Sigmoid colon (tissue), 7 donors: ENCODE measurements at places on chromosomes 12 and 14. TPM values are rescaled to one million over a fixed set of nuclear protein-coding genes. Genes with fewer than 3 reads are reported as not detected.

The REM2 gene
- total RNA-seq: 1.4 TPM

The FIGNL2 gene
- total RNA-seq: 0.36 TPM

The KCNK13 gene
- total RNA-seq: 0.95 TPM

The ACOT6 gene
- not detected for total RNA-seq

The SLC38A4 gene
- 1.3 TPM for total RNA-seq

The DYRK2 gene
- total RNA-seq: 32.4 TPM

The ARHGAP9 gene
- total RNA-seq: 4.4 TPM

The KRT77 gene
- total RNA-seq: not detected

The DLGAP5 gene
- total RNA-seq: 0.41 TPM

The OTX2 gene
- total RNA-seq: not detected

The SYT10 gene
- 2.0 TPM for total RNA-seq

The GYS2 gene
- total RNA-seq: not detected

The FAM181A gene
- not detected for total RNA-seq

The BCAT1 gene
- total RNA-seq: 20.2 TPM

The VCPKMT gene
- total RNA-seq: 10.5 TPM

The PAH gene
- 0.55 TPM for total RNA-seq

The KRR1 gene
- 29.8 TPM for total RNA-seq

The SLC6A13 gene
- not detected for total RNA-seq

The E2F7 gene
- not detected for total RNA-seq

The EEA1 gene
- total RNA-seq: 40.2 TPM

The MMP19 gene
- total RNA-seq: 7.8 TPM
